ENCODE measurements at places on chromosomes 16 and 17. TPM values are rescaled to one million over a fixed set of nuclear protein-coding genes. Genes with fewer than 3 reads are reported as not detected.

Gene TUBG2
- 13.8 TPM for total RNA-seq

Gene KANSL1
- total RNA-seq, result 159 TPM

Gene ZPBP2
- 0.17 TPM for total RNA-seq

Gene ODAD4
- total RNA-seq, result not detected

- DNase-seq, result no peak
Measured at GRCh38 chr16:18832613-18833012, 31.3 kb upstream of the ARL6IP1 start.

DNA sequence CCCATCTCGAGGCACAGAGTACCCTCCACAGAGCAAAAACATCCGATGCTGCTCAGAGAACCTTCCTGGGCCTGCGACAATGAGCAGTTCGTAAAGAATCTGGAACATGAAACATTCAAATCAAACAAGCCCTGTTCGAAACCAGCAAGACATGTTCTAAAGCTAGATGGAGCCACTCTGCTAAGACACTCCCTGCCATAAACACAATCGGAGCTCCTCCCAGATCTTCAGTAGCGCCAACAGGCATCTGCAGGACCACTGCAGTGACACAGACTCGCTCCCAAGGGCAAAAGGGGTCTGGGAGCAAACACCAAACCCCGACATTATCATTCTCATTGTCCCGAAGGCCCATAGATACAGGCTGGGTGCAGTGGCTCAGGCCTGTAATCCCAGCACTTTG lies 108.7 kb downstream of the ZFHX3 start:
- DNase-seq, result peak; percentile 18

DNA sequence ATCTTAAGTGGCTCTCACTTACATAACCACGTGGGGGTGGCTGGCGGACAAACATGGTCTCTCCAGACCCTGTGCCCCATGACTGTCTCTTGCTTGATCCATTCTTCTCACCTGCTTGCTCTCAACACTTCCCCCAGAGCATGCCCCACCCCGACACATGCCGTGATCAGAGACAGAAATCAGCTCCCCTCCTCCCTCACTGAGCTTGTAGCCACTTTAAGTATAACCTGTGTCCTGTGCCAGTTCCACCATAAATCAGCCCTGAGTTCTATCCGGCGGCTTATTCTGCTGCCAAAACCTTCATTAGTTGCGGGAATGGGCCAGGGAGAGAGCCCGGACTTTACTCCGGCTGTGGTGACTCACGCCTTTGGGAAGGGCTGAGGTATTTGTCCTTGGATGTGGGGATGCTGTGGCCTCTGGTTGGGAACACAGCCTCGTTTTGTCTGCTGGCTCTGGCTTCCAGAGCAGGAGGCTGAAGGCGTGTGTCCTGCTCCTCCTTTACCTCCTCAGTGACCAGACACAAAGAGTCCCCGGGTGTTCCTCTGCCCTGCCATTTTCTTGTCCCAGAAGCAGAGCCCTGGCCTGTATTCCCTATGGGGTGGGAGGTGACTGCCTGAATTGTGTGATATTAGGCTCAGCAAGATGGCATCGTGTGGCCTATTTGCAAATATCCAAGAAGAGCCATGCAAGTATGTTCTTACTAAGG lies 21.1 kb downstream of the ANKRD40 start:
- DNase-seq, result no peak

DNA sequence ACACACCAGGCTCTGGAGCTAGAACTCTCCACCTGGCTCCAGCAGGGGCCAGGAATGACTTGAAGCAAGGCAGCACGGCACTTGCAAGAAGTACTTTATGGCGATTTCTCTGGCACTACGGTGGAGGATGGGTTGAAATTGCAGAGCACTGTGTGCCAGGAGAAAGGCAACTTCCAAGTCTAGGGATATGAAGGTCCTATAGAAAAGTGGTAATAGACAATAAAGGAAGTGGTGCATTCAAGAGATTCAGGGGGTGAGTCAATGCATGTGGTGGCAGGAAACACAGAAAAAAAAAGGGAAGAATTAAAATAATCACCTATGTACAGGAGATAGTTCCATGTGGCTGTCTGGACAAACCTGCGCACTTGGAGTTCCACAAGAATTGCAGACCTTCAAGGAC lies 240.3 kb upstream of the DYNLRB2 start:
- no peak for DNase-seq

DNA sequence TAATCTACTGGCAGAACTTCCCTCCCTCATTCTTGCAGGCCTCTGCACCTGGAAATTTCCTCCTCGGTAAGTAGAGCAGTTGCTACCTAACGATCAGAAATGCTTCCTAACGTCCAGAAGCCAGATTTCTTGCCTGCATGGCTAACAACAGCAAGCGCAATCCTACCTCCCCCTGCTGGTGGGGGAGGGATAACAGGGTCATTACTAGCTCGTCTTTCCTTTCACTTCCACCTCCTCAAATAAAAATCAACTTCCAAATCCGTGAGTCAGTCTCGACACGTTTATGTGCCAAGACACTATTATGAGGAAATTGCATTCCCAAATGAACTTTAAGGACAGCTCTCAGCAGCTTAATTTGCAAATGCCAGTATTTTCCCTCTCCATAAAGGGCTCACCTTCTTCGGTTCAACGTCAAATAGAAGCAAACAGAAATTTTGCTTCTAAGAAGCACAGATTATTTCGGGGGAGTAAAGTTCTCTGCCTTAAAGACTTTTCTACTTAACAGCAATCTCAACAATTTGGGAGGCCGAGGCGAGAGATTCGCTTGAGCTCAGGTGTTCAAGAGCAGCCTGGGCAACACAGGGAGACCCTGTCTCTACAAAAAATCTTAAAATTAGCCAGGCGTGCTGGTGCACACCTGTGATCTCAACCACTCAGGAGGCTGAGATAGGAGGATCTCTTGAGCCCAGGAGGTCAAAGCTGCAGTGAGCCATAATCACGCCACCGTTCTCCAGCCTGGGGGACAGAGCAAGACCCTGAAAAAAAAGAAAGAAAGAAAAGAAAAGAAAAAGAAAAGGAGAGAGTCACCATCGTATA lies 188.6 kb upstream of the PSMD7 start:
- DNase-seq, result no peak
